ENCODE measurements at places on chromosomes 2 and 18.

GRCh38 chr2:145412155-145412554 is 892.2 kb upstream of the ZEB2 start:
- DNase-seq = no peak

DNA sequence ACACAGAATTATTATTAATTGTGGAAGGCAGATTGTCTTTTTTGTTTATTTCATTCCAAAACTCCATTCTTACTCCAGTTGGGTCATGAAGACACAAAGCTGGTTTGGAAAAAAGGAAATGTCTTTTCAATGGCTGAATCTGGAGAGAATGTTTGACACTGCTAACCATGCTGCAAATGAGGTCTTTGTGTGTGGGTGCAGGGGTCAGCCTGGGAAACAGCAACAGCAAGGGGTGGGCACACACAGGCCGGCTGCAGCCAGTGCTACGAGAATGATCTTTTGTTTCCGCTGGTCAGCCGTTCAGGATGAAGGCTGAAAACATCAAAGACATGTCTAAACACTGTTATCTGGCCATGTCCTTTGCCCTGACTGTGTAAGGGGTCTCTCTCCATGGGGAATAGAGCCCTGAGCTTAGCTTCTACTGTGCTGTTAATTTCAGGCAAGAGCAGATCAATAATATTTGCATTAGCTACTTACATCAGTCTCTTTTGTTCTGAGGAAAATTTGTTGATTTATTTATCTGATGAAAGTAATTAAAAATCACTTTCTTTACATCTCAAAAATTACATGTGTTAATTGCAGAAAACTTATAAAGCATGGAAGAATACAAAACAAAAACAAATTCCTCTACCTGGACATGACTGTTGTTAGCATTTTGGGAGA is 33.3 kb upstream of the E2F6 start:
- no peak for DNase-seq

- no peak for DNase-seq
Observed at GRCh38 chr2:45496869-45497268, 114.2 kb downstream of the SRBD1 start.

GRCh38 chr2:28821295-28821958 is 10.8 kb downstream of the SPDYA start:
- DNase-seq = no peak

- DNase-seq = no peak
Observed at GRCh38 chr18:66495844-66496243, 108.0 kb downstream of the CDH19 start.

DNA sequence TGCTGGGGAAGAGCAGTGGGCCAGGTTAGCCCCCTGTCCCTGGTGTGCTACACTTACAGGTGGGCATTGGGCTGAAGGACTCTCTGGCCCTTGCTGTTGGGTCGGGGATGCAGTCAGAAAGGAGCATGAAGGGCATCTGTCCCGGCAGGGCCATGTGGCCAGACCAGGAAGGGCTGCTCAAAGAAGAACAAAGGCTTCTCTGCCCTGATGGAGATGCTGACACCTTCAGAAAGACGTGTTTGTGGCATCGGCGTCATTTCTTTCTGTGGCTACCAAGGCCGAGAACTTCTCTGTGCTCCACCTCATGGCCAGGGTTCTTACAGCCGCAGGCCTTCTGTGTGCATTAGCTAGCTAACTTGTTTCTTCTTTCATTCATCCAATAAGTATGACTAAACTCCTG is 239.1 kb downstream of the FAM210A start:
- no peak for DNase-seq

- no peak for DNase-seq
Observed at GRCh38 chr2:85394261-85394681, 15.9 kb downstream of the CAPG start.

DNA sequence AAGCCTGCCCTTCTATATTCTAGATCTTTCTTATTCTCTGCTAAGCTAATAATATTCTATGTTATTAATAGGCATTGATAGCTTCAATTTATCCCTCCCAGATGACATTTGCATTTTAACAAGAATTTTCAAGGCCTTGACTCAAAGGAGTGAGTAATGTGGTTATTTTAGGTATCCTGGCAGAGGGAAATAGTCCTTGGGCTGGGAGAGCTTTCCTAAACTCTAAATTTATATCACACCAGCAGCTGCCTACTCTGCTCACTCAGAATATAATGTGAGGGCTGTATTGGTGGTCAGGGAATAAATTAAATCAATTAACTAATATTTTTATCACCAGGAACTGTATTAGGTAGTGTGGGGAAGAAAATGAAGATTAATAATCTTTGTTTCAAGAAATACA is 74.8 kb upstream of the ADAM23 start:
- DNase-seq = no peak

GRCh38 chr2:65739927-65740326 is 307.5 kb upstream of the SPRED2 start:
- no peak for DNase-seq

DNA sequence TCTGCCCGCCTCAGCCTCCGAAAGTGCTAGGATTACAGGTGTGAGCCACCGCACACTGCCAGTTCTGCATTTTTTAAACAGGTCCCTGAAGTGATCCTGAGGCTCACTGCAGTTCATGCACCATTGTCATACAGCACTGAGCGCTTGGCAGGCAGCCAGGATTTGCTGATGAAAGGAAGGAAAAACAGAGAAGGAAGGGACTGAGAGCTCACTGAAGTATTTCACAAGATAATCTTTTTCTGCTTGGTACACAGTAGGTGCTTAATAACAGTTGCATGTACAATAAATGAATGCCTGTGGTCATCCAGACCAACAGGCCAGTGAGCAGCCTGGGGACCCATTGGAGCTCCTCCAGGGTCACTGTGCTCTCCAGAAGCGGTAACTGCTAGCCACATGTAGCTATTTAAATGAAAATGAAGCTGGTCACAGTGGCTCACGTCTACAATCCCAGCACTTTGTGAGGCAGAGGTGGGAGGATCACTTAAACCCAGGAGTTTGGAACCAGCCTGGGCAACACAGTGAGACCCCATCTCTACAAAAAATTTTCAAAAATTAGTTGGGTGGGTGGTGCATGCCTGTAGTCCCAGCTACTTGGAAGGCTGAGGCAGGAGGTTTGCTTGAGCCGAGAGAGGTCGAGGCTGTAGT is 33.1 kb upstream of the SMAD7 start:
- no peak for DNase-seq

DNA sequence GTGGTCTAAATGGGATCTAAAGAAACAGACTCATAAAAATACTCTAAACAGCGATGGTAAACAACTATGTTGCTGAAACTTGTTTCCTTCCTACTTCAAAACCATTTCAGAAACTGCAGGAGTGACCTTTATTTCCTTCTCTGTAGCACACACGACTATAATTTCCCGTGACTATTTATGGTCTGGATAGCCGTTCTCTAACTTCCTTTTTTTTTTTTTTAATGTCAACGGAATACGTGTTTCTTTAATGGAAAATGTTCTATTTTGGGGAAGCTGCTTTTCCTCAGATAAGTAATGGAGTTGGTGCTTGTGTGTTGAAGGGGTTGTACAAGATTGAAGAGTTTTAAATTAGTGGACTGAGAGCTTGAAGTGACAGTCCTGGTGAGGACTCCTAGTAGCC is 224.1 kb downstream of the PHLPP1 start:
- no peak for DNase-seq

DNA sequence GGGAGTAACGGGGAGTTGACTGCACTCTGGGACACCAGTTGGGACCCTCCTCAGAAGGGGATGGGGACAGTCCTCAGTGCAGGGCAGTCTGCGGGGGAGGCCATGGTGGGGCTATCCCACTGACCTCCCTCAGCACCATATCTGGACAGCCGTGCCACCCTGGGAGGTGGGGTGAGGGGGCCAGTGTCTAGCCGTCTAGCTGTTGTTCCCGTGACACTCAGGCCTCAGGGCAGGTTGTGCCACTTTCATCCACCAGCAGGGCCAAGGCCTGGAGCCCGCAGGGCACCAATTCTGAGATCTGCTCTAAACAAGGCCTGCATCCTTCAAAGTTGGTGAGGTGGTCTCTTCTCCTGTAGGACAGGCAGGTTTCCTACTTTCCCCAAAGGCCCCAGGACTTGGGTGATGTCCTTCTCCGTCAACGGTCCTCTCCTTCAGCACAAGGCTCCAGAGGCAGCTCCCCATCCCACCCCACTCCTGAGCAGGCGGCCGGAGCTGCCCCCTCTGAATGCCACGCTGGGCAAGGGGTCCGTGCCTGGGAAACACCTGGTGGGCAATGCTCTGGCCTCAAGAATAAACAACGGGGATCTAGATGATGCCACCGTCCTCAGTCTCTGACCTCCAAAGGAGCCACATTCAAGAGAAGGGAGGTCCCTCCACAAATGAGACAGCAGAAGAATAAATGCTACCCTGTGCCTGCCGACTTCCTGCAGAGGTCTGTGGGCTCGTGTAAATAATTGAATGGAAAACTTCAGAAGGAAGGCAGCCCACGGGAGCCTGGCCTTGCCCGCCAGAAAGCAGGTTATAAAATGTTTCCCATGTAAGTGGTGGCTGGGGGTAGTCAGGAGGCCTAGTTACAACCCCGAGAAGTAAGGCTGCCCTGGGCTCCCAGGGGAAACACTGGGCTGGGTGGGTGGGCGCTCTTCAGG is 42.8 kb upstream of the PTMA start:
- no peak for DNase-seq

DNA sequence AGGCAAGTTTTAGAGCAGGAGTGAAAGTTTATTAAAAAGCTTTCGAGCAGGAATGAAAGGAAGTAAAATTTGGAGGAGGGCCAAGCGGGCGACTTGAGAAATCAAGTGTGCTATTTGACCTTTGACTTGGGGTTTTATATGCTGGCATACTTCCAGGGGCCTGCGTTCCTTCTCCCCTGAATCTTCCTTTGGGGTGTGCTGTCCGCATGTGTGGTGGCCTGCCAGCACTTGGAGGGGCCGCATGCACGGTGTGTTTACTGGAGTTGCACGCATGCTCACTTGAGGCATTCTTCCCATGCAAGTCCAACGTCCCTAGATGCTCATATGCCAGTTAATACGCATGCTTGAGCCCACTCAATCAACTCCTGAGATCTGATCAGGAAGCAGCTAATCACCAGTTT is 78.3 kb upstream of the MAP4K4 start:
- no peak for DNase-seq

DNA sequence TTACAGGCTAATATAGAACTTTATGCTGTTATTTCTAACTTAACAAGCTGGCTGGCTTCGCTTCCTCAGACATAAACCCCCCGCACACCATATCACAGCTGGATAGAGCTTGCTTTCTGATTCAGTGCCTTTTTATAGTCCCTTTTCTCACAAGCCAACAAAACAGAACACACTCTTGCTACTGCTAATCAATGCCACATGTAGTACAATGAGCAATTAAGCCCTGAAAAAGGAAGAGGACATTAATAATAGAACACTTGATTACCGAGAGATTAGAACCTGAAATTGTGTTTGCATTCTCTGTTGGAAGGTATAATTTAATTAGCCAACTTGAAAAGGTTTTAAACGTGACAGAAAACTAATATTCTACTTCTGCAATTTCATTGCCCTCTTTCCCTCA is 267.7 kb upstream of the CYRIA start:
- no peak for DNase-seq

- no peak for DNase-seq
Observed at GRCh38 chr2:135685361-135685760, 56.3 kb upstream of the UBXN4 start.

- no peak for DNase-seq
Observed at GRCh38 chr2:100870652-100871531, 51.0 kb downstream of the NPAS2 start.

DNA sequence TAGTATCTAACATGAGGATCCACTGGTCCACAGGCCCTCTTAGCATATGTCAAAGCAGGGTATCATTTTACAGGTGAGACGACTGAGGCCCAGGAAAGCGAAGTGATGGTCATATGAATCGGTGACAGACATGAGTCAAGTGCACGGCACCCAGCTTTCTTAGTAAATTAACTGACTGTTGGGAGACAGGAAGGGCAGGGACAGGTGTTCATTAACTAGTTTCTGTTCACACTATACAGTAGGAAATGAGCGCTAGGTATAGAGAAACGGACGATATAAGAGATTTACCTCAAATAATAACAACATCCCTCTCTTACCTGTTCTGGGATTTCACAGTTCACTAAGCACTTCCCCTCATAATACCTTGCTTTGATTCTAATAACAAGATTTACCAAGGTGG is 1.7 kb upstream of the SMARCAL1 start:
- no peak for DNase-seq

- no peak for DNase-seq
Observed at GRCh38 chr18:75290737-75291358, 80.3 kb downstream of the TSHZ1 start.

GRCh38 chr2:40284797-40285196 is 167.1 kb downstream of the SLC8A1 start:
- DNase-seq = no peak

DNA sequence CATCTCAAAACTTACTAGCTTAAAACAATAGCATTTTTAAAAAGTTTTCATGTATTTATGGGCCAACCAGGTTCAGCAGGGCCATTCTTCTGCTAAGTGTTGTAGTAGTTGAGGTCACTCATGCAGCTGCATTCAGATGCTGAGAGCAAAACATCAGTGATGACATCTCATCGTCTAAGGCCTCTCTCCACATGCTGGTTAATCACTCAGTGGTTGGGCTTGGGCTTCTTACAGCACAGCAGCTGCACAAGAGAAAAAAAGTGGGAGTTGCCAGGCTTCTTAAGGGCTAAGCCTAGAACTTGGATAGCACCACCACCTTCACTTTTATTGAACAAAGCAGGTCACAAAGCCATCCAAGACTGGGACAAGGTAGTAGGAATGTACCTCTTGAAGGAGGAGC is 190.3 kb downstream of the IRS1 start:
- no peak for DNase-seq

DNA sequence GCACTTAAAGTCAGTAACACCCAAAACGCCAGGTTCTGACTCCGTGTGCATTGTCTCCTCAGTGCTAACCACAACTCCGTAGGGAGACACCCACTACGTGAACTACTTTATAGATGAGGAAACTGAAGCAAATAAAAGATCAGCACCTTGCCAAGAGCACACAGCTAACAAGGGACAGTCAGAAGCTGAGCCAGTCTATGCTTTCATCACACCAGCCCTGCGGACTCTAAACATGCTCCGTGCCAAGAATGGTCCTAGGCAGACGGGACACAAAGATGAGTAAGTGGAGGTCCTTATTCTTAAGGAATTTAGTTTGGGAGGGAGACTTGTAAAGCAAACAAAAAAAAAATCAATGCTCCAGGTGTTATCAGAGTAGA is 9.6 kb downstream of the MBOAT2 start:
- DNase-seq = no peak

- no peak for DNase-seq
Observed at GRCh38 chr2:146873056-146873455, 971.8 kb upstream of the ACVR2A start.

GRCh38 chr2:17471979-17472378 is 46.3 kb downstream of the RAD51AP2 start:
- DNase-seq = no peak

Measured in esophagus squamous epithelium (tissue), 5 donors.